Left lobe of liver (tissue), 2 donors: ENCODE measurements at places on chromosomes 16 and 17.
A peak's percentile ranks its signal among the peaks of the same experiment; 100 is the strongest.

DNA sequence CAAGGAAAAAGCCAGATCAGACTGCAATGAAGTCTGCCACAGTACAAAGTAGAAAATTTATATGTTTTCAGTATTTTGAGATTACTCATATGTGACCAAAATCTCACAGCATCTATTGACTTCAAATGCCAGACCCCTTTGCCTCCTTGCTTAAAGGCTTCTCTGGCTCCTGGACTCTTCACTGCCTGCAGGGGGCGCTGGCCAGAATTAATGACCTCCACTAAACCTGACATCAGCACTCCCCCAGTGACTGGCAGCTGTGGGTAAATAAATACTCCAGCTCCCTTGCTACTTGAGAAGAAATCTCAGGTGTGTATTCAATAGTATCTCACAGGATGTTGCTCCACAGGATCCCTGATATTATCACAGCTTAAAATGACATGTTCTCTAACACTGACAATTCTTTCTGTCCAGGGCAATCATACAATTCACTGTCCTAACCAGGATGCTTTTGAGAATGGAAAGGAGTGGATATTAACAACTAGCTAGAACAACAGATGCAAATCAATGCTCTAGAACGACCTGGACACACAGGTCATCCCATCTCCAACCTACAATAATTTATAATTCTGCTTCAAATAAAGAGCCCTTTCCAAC is 4.0 kb downstream of the BECN1 start:
- DNase-seq, result no peak

DNA sequence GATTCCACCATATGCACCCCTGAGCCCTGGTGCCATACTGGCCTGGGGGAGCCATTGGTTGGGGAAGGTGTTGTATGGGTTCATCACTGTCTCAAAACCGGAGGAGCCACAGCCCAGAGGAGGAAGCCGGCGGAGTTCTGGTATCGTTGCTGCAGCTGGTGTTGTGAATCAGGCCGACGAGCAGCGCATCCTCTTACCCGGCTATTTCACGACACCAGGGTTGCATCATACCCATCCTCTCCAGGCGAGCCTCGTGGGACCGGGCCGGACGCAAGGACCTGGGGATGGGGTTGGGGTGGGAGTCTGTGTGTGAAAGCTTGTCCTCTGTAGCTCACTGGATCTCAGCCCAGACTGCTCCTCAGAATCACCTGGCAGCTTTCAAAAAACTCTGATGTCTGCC is 6.6 kb upstream of the SLC12A3 start:
- DNase-seq, result no peak

GRCh38 chr17:77546772-77547241 is 406.0 kb downstream of the SEC14L1 start:
- no peak for DNase-seq

DNA sequence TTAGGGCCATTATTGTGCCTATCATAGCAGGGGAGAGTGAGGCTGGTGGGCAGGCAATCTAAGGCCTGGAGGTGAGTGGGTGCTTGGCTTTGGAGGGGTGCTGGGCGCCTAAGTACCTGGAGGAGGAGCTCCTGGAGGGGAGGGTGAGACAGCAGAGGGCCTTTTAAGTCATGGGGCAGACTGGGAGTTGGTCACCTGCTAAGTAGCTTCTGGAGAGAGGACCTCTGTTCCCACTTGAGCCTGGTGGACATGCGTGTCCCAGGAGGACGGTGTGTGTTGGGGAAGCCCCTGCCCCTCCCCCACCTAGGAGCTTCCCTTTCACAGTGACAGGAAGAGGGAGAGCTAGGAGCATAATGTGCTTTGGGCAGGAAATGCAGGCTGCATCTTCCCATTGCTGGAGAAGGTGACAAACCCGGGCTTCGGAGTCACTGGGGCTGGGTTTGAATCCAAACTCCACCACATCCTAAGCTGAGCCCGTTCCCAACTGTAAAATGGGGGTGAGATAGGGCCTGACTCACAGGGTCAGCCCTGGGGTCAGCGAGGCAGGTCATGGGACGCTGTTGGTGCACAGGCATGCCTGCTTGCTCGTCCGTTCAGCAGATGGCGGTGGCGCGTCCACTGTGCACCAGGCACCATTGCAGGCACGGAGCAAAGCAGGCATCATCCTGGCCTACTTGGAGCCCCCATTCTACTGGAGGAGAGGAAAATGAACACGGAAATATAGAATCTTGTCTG is 37.9 kb downstream of the CMIP start:
- DNase-seq, result no peak

DNA sequence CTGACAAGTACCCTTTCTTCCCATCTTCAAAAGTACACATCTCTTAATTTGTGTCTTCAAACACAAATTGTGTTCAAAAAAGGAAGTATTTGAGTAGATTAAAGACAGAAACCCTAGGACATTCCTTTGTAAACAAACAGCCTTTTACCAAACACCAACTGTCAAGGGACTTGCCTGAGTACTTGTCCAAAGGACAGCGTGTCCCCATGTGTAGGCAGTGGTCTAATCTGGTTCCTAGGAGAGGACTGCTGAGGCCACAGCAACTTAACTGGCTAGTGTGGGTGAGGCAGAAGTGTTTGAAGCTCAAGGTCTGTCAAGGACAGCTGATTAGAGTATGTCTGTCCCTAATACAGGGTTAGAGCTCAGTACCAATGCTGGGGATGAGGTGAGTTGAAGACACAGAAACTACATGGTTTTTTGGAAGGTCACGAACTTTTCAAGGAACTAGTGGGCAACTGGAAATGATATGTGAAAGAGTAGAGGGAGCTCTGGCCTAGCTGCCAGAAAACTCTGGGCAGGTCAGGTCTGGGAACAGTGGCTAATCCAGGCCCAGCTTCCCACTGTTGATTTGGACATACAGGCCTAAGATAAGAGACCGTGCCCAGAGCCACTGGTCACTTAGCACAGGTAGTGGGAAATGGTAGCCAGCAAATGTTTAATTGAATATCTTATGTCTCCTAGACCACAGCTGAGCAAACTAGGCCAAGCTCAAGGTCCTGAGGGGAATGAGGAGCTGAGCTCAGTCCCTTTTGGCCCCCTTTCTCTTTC is 10.1 kb downstream of the HMOX2 start:
- DNase-seq, result no peak

DNA sequence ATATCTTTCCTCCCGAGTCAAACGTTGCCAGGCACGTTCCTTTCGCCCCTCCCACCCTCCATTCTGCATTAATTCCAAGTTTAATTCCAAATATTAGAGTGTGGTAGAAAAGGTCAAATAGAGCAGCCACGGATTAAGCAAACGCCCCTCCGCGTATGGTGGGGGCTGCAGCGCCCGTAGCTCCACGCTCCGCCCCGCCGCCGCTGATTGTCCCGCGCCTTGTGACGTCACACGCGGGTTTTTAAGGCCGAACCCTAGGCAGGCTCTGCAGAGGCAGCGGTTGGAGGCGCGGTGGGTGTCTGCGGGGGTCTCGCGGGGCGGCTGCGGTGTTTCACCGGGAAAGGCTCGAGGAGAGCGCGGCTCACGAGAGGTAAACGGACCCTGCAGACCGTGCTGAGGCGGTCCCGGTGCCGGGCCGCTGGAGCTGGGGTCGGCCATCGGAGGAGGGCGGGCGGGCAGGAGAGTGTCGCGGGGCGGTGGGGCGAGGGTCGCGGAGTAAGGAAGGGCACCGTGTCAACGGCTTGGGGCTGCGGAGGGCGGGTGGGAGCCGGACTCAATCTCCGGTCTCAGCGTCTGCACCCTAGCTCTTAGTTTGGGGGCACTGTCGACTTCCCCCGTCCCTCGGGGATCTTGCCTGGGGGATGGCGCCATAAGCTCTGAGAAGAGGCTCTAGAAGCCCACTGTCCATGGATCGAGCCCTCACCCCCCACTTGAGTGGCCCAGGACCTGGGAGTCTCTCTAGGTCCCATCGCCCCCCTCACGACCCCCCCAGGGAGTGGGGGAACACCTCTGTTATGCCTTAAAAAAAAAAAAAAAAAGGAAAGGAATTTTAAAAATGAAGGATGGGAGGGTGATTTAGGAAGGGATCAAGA is at the start of gene ARL4D:
TSS of gene ARL4D (plus strand) at position 270 of the 872 bp plus-strand sequence. CDS start 740 bp downstream, outside the sequence.
- peak; percentile 92 for DNase-seq

DNA sequence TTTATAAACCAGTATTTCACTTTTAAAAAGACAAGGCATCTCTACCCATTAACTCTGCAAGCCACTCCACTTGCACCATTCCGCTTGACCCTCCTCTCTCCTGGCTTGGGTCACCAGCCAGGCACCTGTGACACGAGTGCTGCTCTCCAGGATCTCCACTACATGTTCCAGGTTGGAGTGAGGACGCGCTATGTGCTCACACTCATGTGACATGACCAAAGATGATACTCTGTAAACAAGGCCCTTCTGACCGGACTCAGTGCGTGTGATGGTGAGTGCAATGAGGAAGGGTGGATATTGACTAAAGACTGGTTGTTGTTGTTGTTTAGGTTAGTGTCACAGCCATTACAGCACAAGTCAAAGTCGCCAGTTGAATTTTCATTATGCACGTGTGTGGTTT is 192.7 kb downstream of the MRTFB start:
- DNase-seq, result no peak

DNA sequence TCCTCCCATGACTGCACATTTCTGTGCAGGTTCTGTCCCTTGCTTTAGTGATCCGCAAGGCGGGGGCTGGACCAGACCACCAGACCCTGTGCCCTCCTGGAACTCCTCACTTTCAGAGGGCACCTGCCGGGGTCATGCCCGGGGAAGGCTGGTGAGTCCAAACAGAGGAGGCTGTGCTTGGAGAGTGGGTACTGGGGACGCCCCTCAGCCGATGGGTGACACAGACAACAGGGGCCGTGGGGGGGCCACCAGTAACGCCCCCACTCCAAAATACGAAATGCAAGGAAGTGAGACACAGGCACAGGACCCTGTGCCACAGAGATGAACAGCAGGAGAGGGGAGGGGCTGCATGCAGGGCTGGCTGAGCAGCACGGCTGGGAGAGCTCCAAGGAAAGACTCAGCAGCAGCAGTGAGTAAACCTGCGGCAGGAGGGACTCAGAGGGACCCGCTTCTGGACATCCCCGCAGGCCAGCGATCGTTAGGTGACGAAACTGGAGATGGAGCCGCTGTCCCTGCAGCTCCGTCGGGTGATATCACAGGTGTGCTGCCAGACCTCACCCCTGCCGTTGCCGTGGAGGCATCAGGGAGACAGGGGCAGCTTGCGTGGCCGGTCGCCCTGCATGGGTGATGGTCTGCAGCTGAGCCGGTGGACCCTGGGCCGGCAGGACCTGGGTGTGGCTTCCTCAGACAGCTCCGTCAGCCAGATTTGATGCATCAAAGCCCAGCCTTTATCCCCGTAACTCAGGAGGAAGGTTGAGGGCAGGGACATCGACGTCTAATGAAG is 71.2 kb upstream of the GNG13 start:
- DNase-seq, result no peak

- no peak for DNase-seq
Observed at GRCh38 chr17:51904379-51904778, 254.1 kb downstream of the CA10 start.

GRCh38 chr16:48535831-48536613 is 74.0 kb downstream of the N4BP1 start:
- DNase-seq, result peak; percentile 44

GRCh38 chr17:14545156-14545906 is 244.4 kb downstream of the HS3ST3B1 start:
- no peak for DNase-seq

DNA sequence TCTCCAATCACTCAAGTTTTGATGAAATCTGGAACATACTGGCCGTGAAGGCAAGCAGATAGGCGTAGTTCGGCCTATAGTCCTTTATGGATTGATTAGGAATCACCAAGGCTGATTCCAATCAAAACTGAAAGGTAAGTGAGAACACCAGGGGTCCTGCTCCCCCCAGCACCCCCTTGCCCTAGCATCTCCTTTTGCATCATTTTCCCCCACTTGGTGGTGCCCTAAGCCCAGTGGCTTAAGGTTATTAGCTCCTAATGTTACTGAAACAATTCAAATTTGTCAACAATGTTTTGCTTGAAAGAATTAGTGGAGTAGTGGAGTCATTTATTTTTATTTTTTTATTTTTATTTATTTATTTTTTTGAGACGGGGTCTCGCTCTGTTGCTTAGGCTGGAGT is 4.9 kb downstream of the SLFN14 start:
- DNase-seq, result no peak

DNA sequence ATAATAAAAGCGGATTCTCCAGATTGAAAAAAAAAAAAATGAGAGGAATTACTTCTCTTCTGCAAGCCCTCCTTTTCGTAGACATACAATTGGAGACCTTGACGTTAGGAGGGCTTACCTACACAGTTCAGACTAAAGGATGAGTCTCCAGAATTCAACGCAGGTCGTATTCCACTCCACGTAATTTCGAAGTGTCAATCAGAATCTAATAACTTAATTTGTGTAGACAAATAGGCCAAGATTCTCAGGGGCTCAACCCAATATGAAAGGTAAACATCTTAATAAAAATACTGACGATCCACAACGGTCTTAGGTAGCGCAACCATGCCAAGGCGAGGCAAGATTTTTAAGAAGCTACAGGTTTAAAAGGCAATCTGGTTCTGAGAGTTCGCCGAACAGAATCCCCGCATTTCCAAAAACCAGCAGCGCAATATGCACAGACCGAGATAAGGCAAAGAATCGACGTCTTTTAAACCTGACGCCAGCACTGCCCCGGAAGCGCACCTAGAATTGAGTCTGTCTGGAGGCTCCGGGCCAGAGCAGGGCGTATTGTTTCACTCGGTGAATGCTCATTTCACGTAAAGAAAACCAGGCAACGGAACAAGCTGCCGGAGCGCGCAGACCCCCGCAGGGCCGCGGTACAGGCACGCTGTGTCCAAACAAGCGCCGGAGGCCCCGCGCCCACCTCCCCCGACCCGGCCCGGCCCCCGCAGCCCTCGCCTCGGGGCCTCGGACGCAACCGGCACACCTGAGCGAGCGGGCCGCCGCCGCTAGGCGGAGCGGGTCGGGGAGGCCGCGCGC is 623 bp downstream of the MBTPS1 start:
- no peak for DNase-seq
